ENCODE measurements at places on chromosomes 12 and 14.

- no peak for DNase-seq
Observed at GRCh38 chr12:10632226-10632625, 18.8 kb upstream of the MAGOHB start.

DNA sequence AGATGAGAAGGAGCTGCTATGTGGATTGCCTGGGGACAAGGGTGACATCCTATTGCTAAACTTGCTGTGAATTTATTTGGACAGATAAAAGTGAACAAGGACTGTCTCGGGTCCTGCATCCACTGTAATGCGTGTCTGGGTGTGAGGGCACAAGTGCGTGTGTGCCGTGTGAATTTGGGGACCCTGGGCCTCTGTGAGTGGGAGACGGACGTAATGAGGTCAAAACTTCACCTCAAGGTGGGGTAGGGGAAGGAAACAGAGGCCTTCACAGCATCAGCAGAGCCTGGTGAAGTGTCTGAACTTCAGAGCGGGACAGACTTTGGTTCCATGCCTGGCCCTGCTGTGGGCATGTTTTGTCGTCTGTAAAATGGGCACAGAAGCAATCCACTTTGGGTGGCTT lies 14.8 kb downstream of the ASB2 start:
- DNase-seq = no peak

DNA sequence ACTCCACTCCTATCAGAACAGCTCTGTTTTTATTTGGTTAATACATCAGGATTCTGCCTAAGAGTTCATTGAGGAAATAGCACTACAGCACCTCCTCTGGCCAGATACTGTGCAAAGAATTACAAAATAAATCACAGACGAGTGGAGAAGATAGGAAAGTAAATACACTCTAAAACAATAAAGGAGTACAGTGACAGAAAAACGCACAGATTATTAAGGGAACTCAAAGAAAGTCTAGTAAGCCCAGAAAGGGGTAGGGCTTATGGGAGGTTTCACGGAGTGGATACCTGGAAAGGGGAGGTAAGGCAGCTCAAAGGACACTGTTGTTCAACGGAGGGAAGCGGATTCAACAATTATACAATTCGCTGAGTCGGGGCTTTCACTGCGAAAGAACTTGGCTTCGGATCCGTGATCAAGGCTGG lies 5.5 kb downstream of the OR10AD1 start:
- no peak for DNase-seq

GRCh38 chr14:79510659-79511058 lies 700.6 kb downstream of the DIO2 start:
- no peak for DNase-seq

DNA sequence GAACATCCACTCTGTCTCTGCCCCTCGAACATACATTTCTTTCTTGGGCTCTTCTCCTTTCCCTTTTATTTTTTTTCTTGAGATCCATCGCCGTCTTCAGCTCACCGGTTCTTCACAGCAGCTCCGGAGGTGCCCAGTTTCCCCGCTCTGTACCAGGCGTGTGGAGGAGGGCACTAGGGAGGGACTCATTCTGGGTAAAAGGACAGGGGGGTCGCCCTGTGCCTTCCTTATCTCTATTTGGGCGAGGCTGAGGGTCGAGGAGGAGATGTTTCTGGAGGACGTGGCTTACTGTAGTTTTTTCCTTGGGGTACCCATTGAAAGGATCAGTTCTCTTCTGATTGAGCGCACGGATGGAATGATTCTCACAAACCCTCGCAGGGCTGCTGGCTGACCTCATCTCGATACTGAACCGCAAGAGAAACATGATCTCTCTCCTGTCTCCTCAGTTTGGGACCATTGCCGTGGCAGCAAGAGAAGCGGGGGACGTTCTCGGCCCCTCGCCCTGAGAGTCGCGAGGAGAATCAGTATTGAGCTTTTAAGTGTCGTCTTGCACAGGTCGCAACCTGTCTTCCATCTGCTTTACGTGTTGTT lies 386 bp downstream of the LIN52 start:
- no peak for DNase-seq

- no peak for DNase-seq
Observed at GRCh38 chr14:47210099-47210498, 465.3 kb downstream of the MDGA2 start.

DNA sequence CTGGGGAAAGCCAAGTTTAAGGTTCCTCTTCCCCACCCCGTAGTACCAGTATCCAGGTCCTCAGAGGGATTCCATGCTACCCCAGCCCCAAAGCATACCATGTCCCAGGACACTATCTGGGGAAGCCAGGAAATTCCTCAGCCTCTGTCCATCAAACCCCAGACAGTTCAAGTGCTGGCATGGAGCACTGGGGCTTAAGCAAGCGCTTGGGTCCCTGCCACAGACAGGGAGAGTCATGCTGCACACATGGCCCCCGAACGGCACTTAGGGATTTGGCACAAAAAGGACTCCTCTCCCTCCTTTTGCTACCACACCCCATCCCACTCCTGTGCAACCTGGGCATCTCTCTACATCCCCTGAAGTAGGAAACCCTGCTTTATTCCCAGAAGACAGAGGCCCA lies 21.8 kb downstream of the ADCY6 start:
- DNase-seq = no peak

GRCh38 chr12:104154286-104154685 lies 16.3 kb upstream of the NFYB start:
- DNase-seq = no peak

DNA sequence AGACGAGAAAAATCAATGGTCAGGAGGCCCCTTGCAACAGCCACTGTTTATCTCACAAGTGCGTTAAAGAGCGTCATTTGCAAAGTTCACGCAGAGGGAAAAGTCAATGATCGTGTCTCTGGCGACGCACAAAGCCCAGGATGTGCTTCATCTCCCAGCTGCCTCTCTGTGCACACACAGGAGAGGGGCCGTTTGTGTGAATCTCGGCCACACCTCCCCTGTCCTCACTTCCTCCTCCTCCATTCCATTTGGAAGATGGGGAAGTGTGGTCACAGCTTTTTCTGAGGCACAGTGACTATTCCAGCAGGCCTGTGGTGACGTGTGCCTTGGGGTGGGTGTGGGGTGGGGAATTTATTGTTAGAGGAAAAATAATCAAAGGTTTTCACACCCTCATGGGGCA lies 90.4 kb downstream of the RBM19 start:
- no peak for DNase-seq

- DNase-seq = peak; percentile 28
Observed at GRCh38 chr14:70641548-70642302, at the start of gene TTC9. Gene TTC9 (plus strand): TSS chr14:70641916. CDS start chr14:70642130, 214 bp downstream.

DNA sequence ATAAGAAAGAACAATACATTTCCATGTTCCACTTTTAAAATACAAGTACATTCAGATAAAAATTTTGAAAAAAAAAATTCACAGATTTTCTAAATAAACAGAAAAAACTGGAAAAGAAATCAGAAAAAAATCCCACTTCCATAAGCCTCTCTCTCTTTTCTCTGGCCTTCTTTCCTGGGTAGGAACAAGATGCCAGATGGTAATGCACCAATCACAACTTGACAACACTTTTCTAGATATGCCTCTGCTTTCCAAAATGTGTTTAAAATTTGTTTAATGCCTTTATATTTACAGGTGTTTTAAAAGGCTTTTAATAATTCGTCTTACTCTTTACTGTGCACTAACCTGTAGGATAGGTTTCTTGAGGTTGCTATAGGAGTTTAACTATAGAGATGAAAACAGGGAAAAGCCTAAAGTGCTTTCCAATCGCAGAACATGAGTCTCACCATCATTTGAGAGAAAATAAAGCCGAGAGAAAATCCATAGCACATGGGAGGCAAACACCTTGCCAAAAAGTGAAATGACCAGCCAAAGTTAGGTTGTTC lies 74.2 kb downstream of the TMTC1 start:
- no peak for DNase-seq

DNA sequence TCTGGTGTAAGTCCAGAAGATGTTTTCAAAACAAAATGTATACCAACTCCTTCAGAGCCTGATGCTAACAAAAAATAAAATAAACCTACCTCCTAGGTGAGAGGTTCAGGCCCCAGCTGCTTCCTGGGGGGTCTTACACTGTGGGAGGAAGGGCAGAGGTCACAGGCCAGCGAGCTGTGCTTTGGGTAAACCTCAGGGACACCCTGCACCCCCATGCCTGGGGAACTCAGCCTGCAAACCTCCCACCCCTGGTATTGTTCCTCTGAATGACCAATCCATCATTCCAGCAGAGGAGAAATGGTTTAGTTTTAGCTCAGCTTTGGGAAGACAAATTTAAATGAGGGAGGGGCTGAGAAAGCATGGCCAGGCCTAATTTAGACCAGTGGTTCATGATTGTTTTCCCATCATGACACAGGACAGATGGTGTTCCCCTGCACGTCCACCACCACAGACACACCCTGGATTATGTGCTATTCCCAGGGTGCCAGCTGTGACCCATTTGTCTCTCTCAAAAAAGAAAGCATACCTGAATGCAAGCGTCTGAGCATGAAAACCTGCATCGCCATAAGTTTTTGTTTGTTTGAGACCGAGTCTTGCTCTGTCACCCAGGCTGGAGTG lies 14.5 kb upstream of the TFCP2 start:
- no peak for DNase-seq

GRCh38 chr12:92019491-92020277 lies 126.0 kb downstream of the BTG1 start:
- DNase-seq = no peak

DNA sequence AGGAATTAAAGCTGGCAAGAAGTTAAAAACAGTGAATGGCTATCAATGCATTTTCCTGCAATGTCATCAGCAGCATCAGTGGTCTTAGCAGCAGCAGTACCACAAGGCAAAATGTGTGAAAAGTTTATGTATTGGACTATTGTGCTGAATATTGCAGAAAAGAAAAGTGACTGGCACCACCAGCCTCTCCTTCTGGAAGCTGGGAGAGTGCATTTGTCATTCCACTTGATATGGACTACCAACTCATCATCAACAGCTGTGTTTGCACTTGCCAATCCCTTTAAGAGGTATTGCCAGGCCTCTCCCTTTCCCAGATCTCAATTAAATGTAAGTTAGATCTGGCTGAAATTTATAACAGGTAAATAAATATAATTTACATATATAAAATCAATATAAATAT lies 151.0 kb upstream of the GZMB start:
- no peak for DNase-seq

GRCh38 chr12:112868459-112869041 lies 38.2 kb upstream of the OAS1 start:
- DNase-seq = no peak

GRCh38 chr12:38983117-38983571 lies 77.8 kb upstream of the CPNE8 start:
- no peak for DNase-seq

DNA sequence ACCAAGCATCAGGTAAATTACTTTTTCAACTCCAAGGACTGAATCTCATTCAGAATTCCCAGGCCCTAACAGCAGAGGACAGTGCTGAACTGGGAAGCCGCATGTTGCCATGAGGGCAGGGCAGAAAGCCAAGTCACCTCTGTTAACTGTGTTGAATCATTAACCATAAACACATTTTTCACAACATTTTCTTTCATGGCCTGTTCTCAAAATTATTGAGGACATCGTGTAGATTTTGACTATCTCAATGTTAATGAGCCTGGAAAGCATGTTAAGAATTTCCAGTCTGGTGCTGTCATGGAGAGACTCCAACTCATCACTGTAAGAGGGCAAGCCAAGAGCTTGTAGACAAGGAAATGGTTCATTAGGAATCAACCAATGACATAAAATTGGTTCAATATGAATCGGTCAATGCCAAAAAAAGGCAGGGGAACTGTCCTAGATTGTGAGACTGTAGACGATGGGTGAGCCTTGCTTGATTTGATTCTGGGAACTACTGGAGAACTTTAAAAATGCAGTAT lies 33.7 kb downstream of the CPM start:
- no peak for DNase-seq

- DNase-seq = no peak
Observed at GRCh38 chr14:92389598-92390158, 66.7 kb downstream of the SLC24A4 start.

GRCh38 chr12:116537101-116537904 lies 21.9 kb upstream of the MAP1LC3B2 start:
- no peak for DNase-seq

DNA sequence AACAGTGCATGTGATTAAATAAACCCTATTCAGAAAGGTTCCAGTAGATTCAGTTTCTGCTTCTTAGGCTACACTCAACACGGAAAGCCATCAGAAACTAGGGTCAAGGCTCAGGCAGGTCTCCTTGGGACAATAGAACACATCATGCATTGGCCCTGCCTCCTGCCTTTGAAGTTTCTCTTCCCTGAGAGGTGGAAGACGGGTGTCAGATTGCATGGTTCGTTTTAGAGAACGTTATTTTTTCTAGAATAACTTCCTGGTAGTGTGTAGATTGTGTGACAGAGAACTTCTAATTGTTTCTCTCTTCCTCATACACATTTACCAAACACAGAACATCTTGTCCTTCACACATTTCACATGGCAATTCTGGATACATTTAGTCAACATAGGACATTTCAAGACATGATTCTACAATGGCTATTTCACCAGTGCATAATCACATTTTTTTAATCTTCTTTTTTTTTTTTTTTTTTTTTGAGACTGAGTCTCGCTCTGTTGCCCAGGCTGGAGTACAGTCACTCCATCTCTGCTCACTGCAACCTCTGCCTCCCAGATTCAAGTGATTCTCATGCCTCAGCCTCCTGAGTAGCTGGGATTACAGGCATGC lies 106.6 kb upstream of the AMN1 start:
- no peak for DNase-seq

- DNase-seq = no peak
Observed at GRCh38 chr12:96208801-96209549, 14.8 kb downstream of the ELK3 start.

GRCh38 chr12:4763549-4763948 lies 43.3 kb downstream of the GALNT8 start:
- no peak for DNase-seq

DNA sequence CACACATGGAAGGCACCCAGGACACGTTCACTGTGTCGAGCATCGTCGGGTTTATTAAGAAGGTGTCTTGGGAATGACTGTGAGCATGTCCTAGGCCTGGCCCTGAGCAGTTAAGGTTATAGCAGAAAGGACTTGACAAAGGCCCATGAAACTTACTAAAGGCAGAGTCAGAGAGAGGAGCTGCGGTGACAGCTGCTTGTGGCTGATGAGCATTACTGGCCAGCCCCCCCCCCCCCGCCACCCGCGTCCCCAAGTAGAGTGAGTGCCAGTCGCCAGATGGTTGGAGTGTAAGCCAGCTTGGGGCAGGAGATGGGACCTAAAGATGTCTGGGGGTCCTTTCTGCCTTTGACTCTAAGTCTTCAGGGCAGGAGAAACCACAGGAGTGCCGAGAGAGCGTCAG lies 169.9 kb downstream of the TSPAN9 start:
- DNase-seq = no peak

DNA sequence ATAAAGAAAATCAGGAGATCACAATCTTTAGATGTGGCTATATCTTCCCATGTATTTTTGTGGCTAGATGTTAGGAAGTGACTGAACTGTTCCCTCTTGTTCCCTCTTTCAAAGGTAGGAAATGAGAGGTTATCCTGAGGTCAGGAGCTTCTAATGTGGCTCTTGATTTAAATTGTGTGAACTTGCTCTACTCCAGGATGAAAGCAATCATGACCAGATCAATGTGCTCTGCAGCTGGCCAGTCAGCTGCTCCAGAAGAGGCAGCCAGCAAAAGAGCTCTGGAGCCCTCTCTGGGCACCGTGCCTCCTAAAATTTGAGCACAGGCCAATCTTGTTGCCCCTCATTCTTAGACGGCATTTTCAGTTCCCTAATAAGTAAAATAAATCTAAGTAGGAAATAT lies 32.0 kb downstream of the CDK17 start:
- no peak for DNase-seq

- no peak for DNase-seq
Observed at GRCh38 chr12:116002890-116003536, 274.5 kb downstream of the MED13L start.
